ENCODE measurements at places on chromosomes 6 and 20.

DNA sequence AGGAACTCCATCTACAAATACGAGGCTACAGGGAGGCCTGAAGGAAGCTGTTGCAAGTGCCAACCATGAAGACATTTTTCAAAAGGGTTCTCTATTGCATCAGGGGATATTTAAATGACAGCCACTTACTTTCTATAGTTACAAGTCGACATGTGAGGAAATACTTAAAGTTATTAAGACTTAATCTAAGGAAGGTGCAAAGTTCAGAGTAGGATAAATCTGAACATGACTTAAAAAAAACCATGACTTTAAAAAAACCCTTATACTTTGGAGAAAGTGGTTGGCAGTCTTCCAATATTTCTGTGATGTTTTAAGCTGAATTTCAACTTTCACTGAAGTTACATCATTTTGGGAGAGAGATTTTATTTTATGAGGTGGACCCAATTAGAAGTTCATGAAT lies 56.3 kb upstream of the EMILIN3 start:
- no peak for DNase-seq

DNA sequence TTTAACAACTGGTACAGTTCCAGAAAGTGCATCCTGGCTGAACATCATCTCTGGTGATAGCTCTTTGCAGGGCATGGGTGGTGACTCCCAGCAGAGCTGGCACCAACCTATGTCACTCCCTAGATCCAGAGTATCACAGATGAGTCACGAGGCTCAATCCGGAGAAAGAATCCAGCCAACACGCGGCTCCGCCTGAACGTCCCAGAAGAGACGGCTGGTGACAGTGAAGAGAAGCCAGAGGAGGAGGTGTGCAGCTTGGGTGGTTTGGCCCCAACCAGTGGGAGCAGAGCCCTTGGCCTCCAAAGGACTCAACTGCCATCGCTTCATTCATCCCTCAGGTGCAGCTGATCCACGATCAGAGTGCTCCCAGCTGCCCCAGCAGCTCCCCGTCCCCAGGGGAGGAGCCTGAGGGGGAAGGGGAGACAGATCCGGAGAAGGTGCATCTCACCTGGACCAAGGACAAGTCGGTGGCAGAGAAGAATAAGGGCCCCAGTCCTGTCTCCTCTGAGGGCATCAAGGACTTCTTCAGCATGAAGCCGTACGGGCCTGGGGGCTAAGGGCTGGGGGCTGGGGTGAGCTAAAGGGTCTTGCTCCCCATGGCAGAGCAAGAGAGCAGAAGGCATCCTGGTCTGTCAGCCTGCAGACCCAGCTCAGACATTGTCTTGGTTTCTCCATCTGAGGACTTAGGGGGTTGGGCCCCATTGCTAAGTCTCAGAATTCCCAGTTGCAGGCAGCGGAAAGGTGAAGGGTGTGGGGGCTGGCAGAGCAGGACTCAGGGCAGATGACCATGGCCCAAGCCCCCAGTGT lies 27.2 kb downstream of the SLC12A5 start:
- DNase-seq = no peak

DNA sequence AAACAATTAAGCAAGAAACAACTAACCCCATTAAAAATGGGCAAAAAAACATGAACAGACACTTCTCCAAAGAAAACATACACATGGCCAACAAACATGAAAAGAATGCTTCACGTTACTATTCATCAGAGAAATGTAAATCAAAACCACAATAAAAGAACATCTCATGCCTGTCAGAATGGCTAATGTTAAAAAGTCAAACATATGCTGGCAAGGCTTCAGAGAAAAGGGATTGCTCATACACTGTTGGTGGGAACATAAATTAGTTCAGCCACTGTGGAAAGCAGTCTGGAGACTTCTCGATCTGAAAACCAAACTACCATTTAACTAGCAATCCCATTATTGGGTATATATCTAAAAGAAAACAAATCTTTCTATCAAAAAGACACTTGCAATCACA lies 217.5 kb downstream of the TINAG start:
- no peak for DNase-seq

DNA sequence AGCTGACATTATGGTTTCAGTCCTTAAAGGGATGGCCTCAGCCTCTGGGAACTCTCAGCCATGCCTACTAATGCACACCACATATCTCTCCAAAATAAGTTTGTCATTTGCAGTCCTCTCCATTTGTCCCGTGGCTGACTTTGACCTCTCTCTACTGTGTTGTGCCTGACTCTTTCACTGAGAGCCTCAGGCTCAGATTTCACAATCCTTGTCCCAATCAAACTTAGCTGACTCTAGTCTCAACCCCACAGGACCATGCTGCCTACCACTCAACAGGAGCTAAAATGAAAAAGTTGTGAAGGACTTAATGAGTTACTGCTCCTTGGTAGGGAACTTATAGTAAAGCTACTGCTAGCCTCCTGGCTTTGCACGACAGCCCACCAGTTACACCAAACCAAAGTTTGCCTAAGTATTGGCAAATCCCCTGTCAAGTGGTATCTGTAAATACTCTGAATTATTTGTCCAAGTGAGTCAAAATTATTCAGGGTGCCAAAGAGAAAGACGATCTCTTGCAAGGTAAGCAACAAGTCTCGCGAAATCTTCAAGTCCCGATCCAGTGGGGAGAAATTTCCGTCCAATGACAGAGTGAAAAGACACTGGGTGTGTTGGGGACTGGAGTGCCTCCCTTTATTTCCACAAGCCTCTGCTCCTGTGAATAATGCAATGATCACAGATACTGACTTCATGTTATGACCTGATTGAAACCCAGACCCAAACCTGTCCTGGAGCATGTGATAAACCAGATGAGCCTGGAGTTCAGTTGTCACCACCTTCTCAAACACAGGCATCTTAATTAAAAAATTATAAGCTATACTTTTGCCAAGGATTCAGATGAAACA lies 124.4 kb upstream of the FOXQ1 start:
- DNase-seq = no peak

GRCh38 chr6:69331886-69332285 lies 464.9 kb downstream of the LMBRD1 start:
- DNase-seq = no peak

GRCh38 chr6:62805431-62805830 lies 405.8 kb upstream of the FKBP1C start:
- no peak for DNase-seq

DNA sequence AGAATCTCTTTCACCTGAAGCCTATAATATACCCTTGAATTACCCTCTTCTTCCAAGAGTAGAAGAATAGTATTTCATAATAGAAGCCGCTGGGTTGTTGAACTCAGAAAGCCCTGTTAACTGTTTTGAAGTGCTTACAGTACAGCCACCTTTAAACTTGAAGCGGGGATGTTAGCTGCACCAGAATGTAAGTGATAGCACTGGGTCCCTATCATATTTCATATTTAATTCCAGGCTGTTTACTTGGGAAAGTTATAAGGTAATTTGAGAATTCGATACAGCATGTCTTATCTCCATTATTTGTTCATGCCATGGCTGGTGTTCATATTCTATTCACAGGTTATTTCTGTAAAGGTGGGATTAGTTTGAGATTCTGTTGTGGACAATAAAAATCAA lies 63.5 kb upstream of the VSTM2L start:
- no peak for DNase-seq

GRCh38 chr6:6927521-6928361 lies 180.0 kb upstream of the RREB1 start:
- no peak for DNase-seq

- no peak for DNase-seq
Observed at GRCh38 chr6:155223646-155224451, 40.0 kb upstream of the CLDN20 start.

DNA sequence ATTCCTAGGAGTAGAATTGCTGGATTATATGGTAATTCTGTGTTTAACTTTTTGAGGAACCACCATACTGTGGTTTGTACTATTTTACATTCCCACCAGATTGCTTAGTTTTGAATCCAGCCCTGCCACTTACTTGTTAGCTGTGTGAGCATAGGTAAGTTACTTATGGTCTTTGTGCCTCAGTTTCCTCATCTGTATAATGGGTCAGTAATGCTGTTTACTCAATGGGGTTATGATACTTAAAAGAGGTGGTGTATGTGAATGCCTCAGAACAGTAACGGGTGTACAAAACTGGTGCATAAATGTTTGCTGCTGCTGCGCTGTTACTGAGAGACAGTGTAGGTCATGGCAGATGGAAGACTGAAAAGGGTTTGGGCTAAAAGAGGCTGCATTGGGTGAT lies 239.3 kb downstream of the NRN1 start:
- no peak for DNase-seq

- no peak for DNase-seq
Observed at GRCh38 chr20:62215020-62215990, 4.8 kb downstream of the HRH3 start.

GRCh38 chr6:218153-219018 lies 73.9 kb upstream of the DUSP22 start:
- no peak for DNase-seq

- no peak for DNase-seq
Observed at GRCh38 chr6:134347885-134348805, 30.2 kb upstream of the SGK1 start.

DNA sequence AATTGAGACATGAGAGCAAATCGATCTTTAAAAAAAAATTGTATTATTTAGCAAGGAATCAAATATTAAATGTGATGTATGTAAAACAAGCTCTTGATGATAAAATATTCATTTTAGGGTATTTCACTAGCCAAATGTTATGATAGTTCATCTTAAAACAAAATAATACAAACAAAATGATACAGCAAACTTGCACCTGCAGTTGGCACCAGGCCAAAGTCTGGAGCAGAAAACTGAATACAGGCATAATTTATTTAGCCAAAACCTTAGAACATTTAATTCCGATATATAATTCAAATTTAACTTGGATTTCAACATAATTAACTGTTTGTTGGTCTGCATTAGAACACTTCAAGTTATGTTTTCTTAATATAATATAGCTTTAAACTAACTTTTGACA lies 60.9 kb downstream of the EPHA7 start:
- DNase-seq = no peak

GRCh38 chr6:21678990-21679389 lies 85.4 kb downstream of the SOX4 start:
- no peak for DNase-seq

DNA sequence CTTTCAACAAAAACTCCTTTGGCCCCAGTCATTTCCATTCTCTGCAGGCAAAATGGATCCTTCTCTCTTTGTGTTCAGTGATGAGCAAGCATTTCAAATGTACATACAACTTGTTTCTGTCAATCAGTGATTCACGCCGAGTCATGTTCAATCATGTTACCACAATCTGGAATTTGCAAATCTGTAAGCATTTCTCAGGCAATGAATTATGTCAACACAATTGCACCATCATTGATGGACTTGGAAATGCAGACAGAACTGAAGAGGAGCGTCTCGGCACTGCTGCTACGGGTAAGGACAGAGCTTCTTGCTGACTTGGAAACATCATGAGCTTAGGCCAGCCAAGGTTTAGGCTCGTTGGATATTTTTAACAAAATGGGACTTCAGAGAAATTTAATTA lies 132.8 kb upstream of the AGPAT4 start:
- no peak for DNase-seq

- no peak for DNase-seq
Observed at GRCh38 chr6:25899123-25899522, 25.1 kb upstream of the SLC17A3 start.

DNA sequence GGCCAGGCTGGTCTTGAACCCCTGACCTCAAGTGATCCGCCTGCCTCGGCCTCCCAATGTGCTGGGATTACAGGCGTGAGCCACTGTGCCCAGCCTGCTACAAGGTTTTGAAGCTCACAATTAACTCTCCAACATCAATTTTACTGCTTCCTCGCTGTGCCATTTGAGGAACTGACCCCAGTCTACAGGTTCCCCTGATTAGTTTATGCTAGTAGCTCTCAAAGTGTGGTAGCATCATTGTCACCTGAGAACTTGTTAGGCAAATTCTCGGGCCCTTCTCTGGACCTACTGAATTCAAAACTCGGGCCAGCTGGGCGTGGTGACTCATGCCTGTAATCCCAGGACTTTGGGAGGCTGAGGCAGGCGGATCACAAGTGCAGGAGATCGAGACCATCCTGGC lies 49.4 kb downstream of the MCUR1 start:
- DNase-seq = no peak

DNA sequence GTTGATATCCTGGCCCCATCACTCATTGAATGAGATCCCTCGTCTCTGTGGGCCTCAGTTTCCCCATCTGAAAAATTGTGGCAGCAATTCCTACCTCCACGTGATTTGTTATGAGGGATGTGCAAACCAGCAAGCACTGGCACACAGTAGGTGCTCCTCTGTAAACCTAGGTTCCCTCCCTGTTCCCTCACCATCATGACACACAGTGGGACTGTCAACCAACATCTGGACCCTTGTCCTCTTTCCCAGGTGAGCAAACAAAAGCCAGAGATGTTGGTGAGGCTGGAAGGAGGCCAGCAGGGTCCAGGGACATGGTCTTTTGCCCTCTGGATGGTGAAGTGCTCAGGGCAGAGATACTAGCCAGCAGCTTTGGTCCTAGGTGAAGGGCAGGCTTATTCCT lies 26.1 kb downstream of the RSPO4 start:
- DNase-seq = no peak

DNA sequence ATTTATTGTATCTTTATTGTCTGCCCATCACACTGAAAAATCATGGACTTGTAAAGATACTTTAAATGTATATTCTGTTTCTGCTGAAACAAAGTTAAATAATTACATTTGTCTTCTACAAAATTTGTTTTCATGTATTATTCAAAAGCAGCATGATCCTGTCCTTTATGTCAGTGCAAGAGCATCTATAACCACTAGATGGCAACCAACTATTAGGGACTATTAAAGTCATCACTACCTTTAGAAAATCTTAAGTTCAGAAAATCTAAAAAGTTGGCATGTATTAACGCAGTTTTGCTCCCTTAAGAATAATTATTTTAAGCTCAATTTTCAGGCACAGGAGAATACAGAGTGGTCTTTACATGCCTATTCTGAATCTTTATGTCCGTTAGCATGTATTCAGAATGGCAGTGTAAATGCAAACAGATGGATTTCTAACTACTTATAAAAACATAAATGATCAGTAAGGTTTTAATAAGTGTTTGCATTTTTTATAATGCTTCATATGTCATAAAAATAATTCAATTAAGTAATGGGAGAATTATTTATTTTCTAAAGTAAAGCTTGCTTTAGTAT lies 17.8 kb downstream of the TMEM30A start:
- DNase-seq = no peak

GRCh38 chr6:83047065-83047754 lies 18.4 kb downstream of the UBE3D start:
- DNase-seq = no peak

- no peak for DNase-seq
Observed at GRCh38 chr20:55741801-55742200, 263.5 kb downstream of the CBLN4 start.

DNA sequence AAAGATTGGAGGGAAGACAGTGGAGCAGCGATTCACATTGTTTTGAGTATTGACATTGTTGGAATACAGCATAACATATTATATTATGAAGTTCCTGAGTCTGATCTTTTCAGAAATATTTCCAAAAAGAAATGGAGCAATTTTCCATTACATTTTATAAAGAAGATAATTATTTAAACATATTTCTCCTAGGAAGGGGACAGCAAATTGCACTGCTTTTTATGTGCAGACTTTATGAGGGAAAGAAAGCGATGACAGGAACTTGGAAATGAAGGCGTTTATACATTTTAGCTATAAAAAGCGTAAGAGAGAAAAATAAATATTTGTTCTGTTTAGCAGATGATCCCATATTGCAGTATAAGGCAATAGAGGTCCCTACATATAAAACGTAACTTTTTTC lies 117.0 kb upstream of the EDN1 start:
- no peak for DNase-seq
